ENCODE measurements at places on chromosomes 12 and 14.

GRCh38 chr12:104057771-104058197 is 6.5 kb upstream of the HCFC2 start:
- DNase-seq = no peak

DNA sequence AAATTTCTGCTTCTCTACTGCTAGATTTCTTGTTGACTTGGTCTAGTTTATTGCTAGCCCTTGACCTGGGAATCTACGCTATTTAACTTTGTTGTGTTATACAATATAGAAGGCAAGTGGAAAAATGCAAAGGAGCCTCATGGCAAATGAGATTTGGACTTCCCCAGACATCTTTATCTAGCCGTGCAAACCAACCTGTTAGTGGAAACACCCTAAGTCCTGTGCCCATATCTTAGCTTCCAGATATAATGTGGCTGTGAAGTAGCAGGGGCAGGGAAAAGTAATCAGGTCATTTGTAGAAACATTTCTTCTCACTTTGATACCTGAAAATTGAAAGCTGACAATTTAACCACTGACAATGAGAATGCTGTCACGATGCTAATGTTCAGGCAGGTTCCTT is 90.7 kb upstream of the ATP2B1 start:
- no peak for DNase-seq

DNA sequence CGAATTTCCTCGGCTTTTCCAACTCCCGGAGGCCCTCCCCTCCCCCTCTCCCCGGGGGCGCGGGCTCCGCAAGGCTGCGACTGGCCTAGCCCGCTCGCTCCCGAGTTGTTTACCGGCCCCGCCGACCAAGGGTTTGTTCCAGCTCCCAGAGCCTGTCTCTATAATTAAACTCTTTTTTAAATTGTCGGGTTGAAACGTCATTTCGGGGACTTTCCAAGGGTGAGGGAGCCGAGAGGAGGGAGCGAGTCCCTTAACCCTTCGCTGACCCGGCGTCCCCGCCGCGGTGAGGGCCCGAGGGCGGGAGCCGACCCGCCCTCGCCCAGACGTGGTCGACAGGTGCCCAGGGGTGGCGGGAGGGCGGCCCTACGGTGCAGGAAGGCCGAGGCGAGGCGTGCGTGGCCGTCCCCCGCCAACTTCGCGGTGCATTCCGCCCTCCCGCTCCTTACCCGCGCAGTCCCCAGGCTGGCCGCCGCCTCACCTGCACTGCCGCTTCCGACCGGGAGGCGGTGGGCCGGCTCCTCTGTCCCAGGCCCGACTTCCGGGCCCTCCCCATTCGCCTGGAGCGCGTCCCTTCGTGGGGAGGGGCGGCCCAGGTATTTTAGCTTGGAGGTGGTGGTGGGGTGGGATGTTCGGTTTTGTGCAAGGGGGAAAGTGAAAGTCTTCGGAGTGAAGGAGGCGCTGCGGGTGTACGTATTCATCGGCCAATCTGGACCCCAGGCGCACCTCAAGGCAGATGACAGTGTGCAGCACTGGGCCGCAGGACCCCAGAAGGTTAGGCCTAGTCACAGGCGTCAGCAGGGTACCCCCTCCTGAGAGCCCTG is 2.9 kb upstream of the ZFP36L1 start:
- peak; percentile 64 for DNase-seq

- no peak for DNase-seq
Measured at GRCh38 chr12:3044141-3044630, 33.0 kb upstream of the TSPAN9 start.

DNA sequence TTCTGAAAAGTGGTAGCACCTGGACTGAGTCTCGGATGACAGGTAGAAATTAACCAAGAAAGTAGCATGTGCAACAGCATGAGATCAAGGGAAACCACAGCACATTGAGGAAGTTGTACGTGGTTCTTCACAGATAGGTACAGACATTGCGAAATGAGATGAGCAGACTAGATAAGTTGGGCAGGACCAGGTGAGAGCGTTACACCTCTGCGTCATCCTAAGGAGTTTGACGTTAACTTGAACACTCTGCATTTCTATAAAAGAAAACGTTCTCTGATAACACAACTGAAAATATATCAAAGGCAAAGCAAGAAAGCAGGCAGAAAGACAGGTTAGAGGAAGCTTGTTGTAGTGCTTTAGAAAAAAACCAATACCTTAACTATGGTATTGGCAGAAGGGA is 98.5 kb upstream of the RASSF8 start:
- DNase-seq = no peak

DNA sequence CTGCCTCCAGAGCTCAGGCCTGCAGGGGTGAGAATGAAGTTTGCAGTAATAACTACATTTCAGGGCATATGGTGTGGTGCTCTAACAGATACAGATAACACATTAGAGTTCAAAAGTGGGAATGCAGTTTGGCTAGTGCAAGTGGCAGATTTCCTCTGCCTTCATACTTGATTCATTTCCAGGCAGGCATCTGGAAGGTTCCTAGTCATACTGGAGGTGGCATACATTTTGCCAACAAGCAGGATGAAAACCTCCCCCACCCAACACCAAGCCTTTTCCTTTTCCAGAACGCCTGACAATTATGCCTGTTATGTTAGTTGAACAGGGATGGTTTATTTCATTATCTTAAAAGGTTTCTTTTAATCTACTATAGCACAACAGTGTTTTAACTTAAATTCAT is 24.3 kb downstream of the VTI1B start:
- DNase-seq = no peak

- no peak for DNase-seq
Measured at GRCh38 chr12:21219206-21219605, 88.2 kb downstream of the SLCO1B1 start.
